ENCODE measurements at places on chromosomes 13 and 19.

GRCh38 chr13:112259511-112259910 lies 116.6 kb upstream of the SPACA7 start:
- DNase-seq = no peak
- no peak overlapping the region for H3K4me3 ChIP-seq
- no peaks in the 10 kb centered on the region for H3K36me3 ChIP-seq
- no peaks in the 10 kb centered on the region for H3K4me1 ChIP-seq
- no peak overlapping the region for H3K27ac ChIP-seq

DNA sequence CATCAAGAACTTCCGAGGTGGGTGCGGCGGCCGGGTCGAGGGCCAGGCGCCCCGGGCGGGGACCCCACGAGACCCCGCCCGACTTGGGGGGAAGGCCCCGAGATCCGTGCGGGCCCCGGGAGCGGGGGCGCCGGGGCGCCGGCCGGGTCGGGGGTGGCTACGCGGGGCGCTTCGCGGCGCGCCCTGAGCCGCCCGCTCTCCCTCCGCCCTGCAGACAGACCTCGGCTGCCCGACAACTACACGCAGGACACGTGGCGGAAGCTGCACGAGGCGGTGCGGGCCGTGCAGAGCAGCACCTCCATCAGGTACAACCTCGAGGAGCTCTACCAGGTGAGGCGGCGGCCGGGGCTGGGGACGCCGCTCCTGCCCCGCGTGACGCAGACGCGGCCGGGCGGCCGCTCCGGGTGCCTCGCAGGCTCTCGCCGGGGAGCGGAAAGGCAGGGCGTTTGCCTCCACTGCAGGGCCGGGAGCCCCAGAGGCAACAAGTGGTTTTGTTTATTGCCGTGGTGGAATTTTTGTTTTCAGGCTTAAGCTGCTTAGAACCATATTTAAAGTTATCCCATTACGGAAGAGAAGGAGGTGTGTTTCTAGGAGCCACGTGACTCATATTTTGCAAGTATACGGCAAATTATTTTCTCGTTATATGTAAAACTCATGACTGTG lies 477 bp downstream of the CUL4A start:
- peak overlapping the region; percentile 81 for H3K4me3 ChIP-seq
- peaks cover 35% of the 10 kb centered on the region for H3K36me3 ChIP-seq
- no peaks in the 10 kb centered on the region for H3K27me3 ChIP-seq

DNA sequence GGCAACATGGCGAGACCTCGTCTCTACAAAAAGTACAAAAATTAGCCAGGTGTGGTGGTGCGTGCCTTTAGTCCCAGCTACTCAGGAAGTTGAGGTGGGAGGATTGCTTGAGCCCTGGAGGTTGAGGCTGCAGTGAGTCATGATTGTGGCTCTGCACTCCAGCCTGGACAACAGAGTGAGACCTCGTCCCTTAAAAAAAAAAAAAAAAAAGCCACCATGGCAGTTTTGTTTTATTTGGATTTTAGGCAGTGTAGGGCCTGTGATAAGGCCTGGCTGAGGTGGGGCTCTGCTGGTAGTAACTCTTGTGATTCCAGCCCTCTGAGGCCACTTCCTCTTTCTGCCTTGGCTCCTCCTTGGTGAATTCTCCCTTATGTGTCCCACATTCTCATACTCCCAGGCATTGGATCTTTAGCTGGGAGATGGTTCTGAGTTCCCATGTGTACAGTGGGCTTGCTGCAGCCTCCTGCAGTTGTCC lies 39.2 kb downstream of the GATAD2A start:
- peak overlapping the region; percentile 86 for H3K27ac ChIP-seq
- H3K4me3 ChIP-seq = peak overlapping the region; percentile 28
- H3K27me3 ChIP-seq = no peaks in the 10 kb centered on the region
- DNase-seq = peak; percentile 68
- peaks cover 24% of the 10 kb centered on the region for H3K36me3 ChIP-seq

GRCh38 chr13:45180713-45181601 lies 19.9 kb downstream of the KCTD4 start:
- peaks cover 12% of the 10 kb centered on the region for H3K36me3 ChIP-seq
- no peaks in the 10 kb centered on the region for H3K27me3 ChIP-seq
- no peak overlapping the region for H3K27ac ChIP-seq
- H3K4me3 ChIP-seq = no peak overlapping the region

GRCh38 chr13:36163286-36163685 lies 32.1 kb upstream of the DCLK1 start:
- no peak overlapping the region for H3K27ac ChIP-seq
- no peaks in the 10 kb centered on the region for H3K27me3 ChIP-seq

GRCh38 chr19:53878776-53879139 lies 3.2 kb upstream of the PRKCG start:
- no peak overlapping the region for H3K4me3 ChIP-seq
- no peak for DNase-seq
- peaks cover 15% of the 10 kb centered on the region for H3K27me3 ChIP-seq
- H3K4me1 ChIP-seq = peaks cover 36% of the 10 kb centered on the region

DNA sequence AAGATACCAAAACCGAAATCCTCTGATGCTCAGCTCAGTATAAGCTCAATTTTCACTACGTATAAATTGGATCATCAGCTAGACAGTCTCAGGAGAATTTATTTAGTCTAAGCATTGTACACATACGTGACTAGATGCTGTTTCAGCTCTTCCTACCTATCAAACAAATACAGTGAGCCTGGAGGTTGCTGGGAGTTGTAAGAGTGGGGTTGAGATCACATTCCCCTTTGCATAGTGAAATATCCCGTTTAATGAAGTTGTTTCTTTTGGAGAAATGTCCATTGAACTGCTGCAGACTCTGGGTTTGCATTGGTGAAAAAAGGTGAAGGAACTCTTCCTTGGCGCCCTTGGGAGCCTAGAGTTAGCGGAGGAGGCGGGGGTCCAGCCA lies 68.9 kb upstream of the GJB6 start:
- H3K27me3 ChIP-seq = peaks cover 51% of the 10 kb centered on the region
- peaks cover 3% of the 10 kb centered on the region for H3K4me1 ChIP-seq
- H3K36me3 ChIP-seq = no peaks in the 10 kb centered on the region
- no peak overlapping the region for H3K4me3 ChIP-seq
- H3K27ac ChIP-seq = no peak overlapping the region

DNA sequence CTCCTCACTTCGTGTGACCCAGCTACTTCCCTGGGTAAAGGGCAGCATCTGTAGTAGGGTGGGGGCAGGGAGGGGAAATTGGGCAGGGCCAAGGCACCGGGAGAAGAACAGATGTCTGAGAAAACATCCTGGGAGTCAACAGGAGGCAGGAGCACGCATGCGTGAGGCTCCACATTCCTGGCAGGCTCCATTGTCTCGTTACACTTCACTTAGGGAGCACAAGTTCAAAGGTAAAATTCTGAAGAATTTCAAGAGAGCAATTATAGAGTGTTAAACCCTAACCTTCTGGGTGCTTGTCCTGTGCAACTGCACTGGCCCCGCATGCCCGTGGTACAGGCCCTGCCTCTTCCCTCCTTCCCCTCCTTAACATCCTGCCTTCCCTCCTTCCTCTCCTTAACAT lies 79.6 kb upstream of the POMP start:
- no peaks in the 10 kb centered on the region for H3K36me3 ChIP-seq
- no peak overlapping the region for H3K27ac ChIP-seq
- peaks cover 9% of the 10 kb centered on the region for H3K4me1 ChIP-seq
- H3K27me3 ChIP-seq = peaks cover 7% of the 10 kb centered on the region

DNA sequence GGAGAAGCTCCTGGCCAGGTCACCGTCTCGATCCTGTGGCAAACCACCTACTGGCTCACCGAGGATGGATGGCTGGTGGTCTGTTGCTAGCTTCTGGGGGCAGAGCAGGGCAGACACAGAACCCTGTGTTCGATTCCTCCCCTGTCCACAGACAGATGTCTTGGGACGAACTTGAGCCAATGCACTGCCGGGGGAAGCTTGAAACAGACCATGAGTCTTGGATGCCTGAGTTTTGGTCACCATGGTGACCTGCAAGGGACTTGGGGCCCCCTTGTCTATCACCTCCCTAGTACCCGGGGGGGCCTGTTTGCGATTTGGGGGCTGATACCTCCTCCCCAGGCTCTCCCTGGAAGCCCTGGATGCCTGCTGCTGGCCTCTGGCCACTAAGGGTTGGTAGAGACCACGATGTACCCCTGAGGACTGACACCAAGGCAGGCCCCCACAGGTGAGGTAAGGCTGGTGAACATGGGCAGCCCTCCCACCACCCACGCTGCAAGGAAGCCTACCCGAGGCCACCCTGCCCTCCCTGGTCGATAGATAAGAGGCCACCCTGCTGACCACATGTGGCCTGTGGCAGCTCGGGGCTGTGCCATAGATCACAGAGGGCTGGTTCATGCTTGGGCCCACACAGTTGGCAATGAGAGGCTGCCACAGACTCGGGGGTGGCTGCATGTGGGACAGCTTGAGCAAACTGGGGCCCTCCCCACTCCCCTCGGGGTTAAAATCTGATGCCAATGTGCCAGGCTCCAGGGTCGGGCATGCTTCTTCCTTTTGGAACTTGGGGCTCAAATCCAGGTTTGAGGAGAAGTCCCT lies 10.7 kb downstream of the IQCN start:
- DNase-seq = no peak
- no peak overlapping the region for H3K4me3 ChIP-seq
- H3K4me1 ChIP-seq = peaks cover 9% of the 10 kb centered on the region
- H3K27me3 ChIP-seq = no peaks in the 10 kb centered on the region
- no peak overlapping the region for H3K27ac ChIP-seq

GRCh38 chr13:99661791-99662190 lies 160.5 kb downstream of the TM9SF2 start:
- peaks cover 30% of the 10 kb centered on the region for H3K4me1 ChIP-seq
- no peaks in the 10 kb centered on the region for H3K36me3 ChIP-seq
- H3K27ac ChIP-seq = no peak overlapping the region
- peaks cover 22% of the 10 kb centered on the region for H3K27me3 ChIP-seq
- no peak for DNase-seq

- DNase-seq = no peak
- peaks cover 21% of the 10 kb centered on the region for H3K27me3 ChIP-seq
- no peaks in the 10 kb centered on the region for H3K36me3 ChIP-seq
- no peak overlapping the region for H3K27ac ChIP-seq
- H3K4me3 ChIP-seq = no peak overlapping the region
Measured at GRCh38 chr13:28429096-28429495, 65.8 kb downstream of the FLT1 start.

- H3K4me3 ChIP-seq = peak overlapping the region; percentile 87
- no peaks in the 10 kb centered on the region for H3K27me3 ChIP-seq
- H3K36me3 ChIP-seq = peaks cover 12% of the 10 kb centered on the region
- H3K27ac ChIP-seq = peak overlapping the region; percentile 77
- peaks cover 53% of the 10 kb centered on the region for H3K4me1 ChIP-seq
Measured at GRCh38 chr19:2329149-2329478, 630 bp downstream of the SPPL2B start.

GRCh38 chr19:14432791-14433553 lies at the start of gene PKN1:
PKN1 (plus strand) TSS chr19:14433306; CDS start chr19:14433522, 216 bp downstream.
- H3K4me3 ChIP-seq = peak within 1 kb of the TSS; percentile 77
- peaks cover 32% of the 10 kb centered on the region for H3K4me1 ChIP-seq
- peak within 1 kb of the TSS; percentile 76 for H3K27ac ChIP-seq
- peaks cover 5% of the 10 kb centered on the region for H3K27me3 ChIP-seq
- DNase-seq = peak; percentile 67
- peaks cover 3% of the 10 kb centered on the region for H3K36me3 ChIP-seq

- H3K4me1 ChIP-seq = no peaks in the 10 kb centered on the region
- H3K27ac ChIP-seq = no peak overlapping the region
- DNase-seq = no peak
- no peaks in the 10 kb centered on the region for H3K27me3 ChIP-seq
- no peak overlapping the region for H3K4me3 ChIP-seq
- H3K36me3 ChIP-seq = no peaks in the 10 kb centered on the region
Measured at GRCh38 chr13:53622456-53622855, 593.8 kb downstream of the OLFM4 start.

- H3K4me1 ChIP-seq = no peaks in the 10 kb centered on the region
- H3K27me3 ChIP-seq = no peaks in the 10 kb centered on the region
- H3K4me3 ChIP-seq = no peak overlapping the region
- H3K27ac ChIP-seq = no peak overlapping the region
Measured at GRCh38 chr19:647566-648284, 8.0 kb downstream of the FGF22 start.

DNA sequence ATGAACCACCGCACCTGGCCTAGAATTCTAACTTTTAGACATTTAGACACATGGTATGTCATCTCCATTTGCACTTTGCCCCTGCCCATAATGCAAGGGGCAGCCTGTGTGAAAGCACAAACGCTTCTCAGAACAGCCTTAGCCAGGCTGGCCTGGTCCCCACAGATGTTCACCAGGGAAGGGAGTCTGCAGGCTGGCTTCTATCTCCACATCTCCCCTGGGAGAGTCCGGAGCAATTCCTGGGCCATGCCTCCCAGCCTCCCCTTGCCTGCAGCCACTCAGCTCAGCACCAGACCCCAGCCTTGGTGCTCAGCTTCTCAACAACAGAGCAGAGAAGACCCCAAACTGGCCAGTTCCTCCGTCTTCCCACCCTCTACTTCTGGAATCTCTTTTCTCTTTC lies 21.7 kb upstream of the LSM14A start:
- no peaks in the 10 kb centered on the region for H3K4me1 ChIP-seq
- DNase-seq = no peak
- H3K27me3 ChIP-seq = no peaks in the 10 kb centered on the region
- no peak overlapping the region for H3K27ac ChIP-seq
- H3K36me3 ChIP-seq = no peaks in the 10 kb centered on the region
- H3K4me3 ChIP-seq = no peak overlapping the region

GRCh38 chr19:28838909-28839308 lies 374.0 kb downstream of the UQCRFS1 start:
- no peak overlapping the region for H3K4me3 ChIP-seq
- no peak for DNase-seq
- H3K27me3 ChIP-seq = no peaks in the 10 kb centered on the region
- H3K36me3 ChIP-seq = no peaks in the 10 kb centered on the region
- H3K4me1 ChIP-seq = no peaks in the 10 kb centered on the region
- no peak overlapping the region for H3K27ac ChIP-seq

- no peak overlapping the region for H3K4me3 ChIP-seq
- peaks cover 21% of the 10 kb centered on the region for H3K4me1 ChIP-seq
Measured at GRCh38 chr13:40206241-40207000, 460.0 kb downstream of the FOXO1 start.

GRCh38 chr13:84137292-84137691 lies 255.0 kb upstream of the SLITRK1 start:
- DNase-seq = peak; percentile 88
- H3K27me3 ChIP-seq = no peaks in the 10 kb centered on the region
- H3K36me3 ChIP-seq = no peaks in the 10 kb centered on the region
- peaks cover 19% of the 10 kb centered on the region for H3K4me1 ChIP-seq
- H3K4me3 ChIP-seq = peak overlapping the region; percentile 62

- no peak overlapping the region for H3K4me3 ChIP-seq
- no peak overlapping the region for H3K27ac ChIP-seq
- no peak for DNase-seq
- H3K36me3 ChIP-seq = no peaks in the 10 kb centered on the region
- no peaks in the 10 kb centered on the region for H3K4me1 ChIP-seq
- H3K27me3 ChIP-seq = peaks cover 12% of the 10 kb centered on the region
Measured at GRCh38 chr13:98405107-98405571, 171.8 kb downstream of the STK24 start.

- H3K4me1 ChIP-seq = no peaks in the 10 kb centered on the region
- H3K36me3 ChIP-seq = no peaks in the 10 kb centered on the region
- H3K4me3 ChIP-seq = no peak overlapping the region
- no peak for DNase-seq
Measured at GRCh38 chr13:75986818-75987217, 350.7 kb downstream of the LMO7 start.

GRCh38 chr13:44313674-44314073 lies 60.0 kb upstream of the SERP2 start:
- no peak overlapping the region for H3K4me3 ChIP-seq
- DNase-seq = no peak
- peaks cover 57% of the 10 kb centered on the region for H3K27me3 ChIP-seq
